ENCODE measurements at places on chromosomes 4 and X.

DNA sequence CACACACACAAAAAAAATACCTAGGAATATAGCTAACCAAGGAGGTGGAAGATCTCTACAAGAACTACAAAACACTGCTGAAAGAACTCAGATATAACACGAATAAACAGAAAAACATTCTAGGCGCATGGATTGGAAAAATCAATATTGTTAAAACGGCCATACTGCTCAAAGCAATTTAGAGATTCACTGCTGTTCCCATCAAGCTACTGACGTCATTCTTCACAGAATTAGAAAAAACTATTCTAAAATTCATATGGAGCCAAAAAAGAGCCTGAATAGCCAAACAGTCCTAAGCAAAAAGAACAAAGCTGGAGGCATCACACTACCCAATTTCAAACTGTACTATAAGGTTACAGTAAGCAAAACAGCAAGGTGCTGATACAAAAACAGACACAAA, 390.2 kb downstream of the IDS start:
- ATAC-seq: no peak

DNA sequence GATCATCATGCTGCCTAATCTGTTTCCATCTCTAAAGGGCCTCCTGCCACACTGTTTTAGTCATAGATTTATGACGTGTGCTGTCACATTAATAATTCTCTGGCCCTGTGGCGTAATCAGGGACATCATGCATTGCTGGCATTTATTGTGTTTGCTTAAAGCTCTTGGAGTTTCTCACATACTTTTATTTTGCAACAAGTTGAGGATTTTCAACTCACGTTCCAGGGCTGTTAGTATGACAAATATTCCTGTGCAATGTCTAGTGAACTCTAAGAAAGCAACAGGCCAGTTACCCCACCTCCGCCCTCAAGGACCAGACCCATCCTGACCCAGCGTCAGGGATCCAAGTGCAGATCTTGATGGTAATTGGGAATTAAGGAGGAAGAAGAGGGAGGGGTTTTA, 7.8 kb upstream of the PIGA start:
- no peak for ATAC-seq

DNA sequence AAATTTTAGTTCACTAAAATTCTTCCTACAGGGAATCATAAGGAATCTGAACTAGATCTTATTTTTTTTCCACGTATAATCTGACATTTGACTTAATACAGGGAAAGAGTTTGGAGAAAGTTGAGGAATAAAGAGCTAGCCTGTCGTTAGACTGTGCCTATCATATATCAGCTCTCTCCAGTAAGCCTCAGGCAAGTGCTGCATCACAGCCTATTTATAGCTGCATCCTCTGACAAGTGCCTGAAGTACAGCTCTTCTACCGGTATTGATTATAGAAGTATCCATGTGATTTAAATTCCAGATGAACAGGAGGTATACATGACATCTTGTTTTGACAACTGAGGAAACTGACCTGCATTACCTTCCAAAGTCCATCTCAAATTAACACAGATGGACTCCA, 248.9 kb downstream of the TLL1 start:
- no peak for ATAC-seq

- no peak for ATAC-seq
Measured at GRCh38 chr4:136573460-136573859, 958.8 kb downstream of the PCDH18 start.

GRCh38 chrX:130120321-130120731, 10.0 kb upstream of the ELF4 start:
- ATAC-seq: peak; percentile 13

DNA sequence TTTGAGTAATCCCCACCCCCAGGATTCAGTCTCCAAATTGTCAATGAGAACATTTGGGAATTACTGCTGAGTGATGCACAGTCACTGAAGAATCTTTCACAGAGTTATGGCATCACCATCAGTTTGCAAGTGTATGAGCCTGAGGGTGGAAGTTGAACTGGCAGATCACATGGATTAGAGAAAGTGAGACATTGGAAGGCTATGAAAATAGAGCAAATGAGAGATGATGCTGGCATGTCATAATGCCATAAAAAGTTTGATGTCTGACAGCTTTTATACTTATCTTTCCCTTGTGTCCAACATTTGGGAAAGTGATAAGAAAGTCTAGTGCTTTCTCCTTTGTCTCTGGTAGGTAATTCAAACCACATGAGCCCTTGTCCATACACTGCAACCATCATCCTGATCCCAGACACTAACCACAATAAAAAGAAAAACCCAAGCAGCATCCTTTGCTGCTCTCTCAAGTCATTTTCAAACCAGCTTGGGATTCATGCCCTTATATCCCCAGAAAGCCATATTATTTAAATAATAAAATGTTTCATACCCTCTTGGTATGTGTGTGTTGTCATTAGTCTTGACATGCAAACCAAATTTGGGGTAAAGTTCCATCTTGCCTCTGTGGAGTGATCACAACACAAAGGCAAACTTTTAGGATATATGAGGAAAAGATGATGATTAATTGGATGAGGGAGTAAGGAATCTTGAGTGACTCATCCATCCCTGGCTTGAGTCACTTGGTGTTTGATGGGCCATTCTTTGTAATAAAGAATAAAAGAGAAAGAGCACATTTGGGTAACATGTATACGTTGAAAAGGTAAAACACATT, 438.9 kb downstream of the GRXCR1 start:
- ATAC-seq: no peak

DNA sequence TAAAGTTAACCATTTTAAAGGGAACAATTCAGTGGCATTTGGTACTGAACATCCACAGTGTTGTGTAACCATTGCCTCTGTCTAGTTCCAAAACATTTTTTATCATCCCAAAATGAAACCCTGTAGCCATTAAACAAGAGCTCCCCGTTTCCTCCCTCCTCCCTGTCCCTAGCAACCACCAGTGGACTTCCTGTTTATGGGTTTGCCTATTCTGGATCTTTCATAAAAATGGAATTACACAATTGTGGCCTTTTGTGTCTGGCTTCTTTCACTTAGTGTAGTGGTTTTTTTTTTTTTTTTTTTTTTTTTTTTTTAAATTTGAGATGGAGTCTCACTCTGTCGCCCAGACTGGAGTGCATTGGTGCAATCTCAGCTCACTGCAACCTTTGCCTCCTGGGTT, 11.6 kb downstream of the RBMX2 start:
- ATAC-seq: no peak

All from activated T-helper 17 cell treated with anti-CD3 and anti-CD28 coated beads, Interleukin-2, amount 50 U/mL, for 72 hours (primary cell).